ENCODE measurements at places on chromosomes 16 and 17.

GRCh38 chr17:73404246-73404645 lies 92.4 kb upstream of the CDC42EP4 start:
- DNase-seq = no peak

- no peak for DNase-seq
Observed at GRCh38 chr17:57985675-57985974, 2.4 kb downstream of the VEZF1 start.

DNA sequence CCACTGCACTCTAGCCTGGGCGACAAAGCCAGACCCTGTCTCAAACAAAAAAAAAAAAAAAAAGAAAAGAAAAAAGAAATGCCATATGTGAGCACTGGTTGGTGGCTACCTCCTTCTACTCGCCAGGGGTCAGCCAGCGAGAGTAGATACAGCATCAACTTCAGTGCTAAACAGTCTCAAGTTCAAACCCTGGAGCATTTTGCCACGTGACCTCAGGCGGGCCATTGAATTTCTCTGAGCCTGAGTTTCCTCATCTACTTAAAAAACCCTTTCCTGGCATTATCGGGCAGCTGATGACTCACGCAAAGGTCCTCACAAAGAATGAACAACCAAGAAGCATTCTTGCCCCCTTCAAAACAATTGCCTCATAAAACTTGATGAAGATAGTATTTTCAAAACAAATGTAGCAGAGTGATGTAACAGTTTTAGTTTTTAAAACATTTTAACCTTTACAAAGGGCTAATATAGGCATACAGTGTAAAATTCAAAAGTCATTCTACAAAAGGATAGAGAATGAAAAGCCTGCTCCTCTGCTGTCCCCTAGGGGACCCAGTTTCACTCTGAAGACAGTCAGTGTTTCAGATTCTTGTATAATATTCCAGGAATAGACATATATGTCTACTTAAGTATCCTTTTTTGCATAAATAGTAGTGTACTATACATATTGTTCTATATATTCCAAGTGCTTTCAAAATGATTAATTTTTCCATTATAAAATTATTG lies 28.4 kb downstream of the DNAH2 start:
- DNase-seq = peak; percentile 69

- no peak for DNase-seq
Observed at GRCh38 chr17:30382345-30382744, 3.6 kb downstream of the CPD start.

GRCh38 chr16:58422809-58423208 lies 30.5 kb downstream of the GINS3 start:
- no peak for DNase-seq

DNA sequence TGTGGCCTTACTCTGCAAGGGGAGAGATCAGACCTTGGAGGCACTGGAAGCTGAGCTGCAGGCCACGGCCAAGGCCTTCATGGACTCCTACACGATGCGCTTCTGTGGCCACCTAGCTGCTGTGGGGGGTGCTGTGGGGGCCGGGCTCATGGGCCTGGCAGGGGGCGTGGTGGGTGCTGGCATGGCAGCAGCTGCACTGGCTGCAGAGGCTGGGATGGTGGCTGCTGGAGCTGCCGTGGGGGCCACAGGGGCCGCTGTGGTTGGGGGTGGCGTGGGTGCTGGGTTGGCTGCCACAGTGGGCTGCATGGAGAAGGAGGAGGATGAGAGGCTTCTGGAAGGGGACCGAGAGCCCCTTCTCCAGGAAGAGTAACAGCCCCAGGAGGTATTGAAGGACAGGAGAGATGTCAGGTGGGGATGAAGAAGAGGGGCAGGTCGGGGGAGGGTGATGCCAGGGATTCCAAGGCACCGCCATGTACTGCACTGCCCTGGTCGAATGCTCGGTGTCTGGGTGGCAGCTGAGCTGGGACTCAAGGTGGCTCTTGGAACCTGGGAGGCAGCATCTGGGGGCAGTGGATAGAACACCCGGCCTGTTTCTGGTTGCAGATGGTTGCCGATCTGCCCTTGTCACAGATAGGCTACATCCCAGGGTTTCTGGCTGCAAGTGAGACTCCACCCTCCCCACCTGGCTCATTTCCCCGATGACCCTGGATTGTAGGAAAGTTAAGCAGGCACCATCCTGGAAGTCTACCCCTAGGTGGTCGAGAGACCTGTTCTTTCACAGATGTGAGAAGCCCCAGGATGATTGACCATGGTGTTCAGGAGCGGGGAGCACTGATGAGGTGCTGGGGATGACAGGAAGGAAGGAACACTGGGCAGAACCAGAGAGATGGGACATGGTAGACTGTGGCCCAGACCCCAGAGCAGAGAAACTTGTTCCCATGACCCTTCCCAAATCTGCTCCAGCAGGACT lies 5.1 kb downstream of the RNF112 start:
- no peak for DNase-seq

GRCh38 chr16:12170103-12171040 lies 193.8 kb downstream of the SNX29 start:
- DNase-seq = no peak

DNA sequence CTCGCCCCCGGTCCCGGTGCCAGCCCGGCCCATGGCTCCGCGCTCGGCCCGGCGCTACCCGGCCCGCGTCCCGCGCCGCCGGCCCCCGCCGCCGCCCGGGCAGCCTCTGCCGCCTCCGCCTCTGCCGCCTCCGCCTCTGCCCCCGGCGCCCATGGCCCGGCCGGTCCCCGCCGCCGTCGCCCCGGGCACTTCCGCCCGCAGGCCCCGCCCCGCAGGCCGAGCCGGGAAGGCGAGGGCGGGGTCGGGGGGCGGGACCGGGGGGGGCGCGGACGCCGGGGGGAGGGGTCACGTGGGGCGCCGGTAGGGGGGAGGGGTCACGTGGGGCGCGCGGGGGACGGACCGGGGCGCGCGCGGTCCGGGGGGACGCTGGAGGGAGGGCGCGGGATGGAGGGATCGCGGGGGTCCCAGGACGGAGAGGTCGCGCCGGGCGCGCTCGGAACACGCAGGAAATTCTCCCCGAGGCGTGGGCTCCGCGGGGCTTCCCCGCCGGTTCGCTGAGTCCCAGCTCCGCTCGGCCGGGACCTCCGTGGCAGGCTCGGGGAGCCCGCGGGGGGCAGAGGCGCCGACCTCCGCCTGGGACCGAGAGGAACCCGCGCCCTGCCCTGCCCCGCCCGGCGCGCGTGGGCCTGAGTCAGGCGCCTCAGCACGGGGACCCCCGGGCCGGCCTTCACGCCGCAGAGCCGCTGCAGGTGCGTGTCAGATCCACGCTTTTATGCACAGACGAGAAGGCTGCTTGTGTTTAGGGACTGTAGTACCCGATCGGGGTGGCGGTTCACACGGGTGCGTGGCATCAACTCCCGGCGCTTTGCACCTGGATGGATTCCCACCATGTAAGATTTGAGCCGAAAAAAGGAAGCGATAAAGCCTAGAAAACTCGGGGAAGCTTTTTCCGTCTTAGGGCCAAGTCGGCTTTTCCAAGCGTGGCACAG lies at the start of gene PGAP6:
TSS of gene PGAP6 (minus strand) at position 190 of the 929 bp plus-strand sequence. CDS start at position 33, 157 bp downstream.
- DNase-seq = no peak

DNA sequence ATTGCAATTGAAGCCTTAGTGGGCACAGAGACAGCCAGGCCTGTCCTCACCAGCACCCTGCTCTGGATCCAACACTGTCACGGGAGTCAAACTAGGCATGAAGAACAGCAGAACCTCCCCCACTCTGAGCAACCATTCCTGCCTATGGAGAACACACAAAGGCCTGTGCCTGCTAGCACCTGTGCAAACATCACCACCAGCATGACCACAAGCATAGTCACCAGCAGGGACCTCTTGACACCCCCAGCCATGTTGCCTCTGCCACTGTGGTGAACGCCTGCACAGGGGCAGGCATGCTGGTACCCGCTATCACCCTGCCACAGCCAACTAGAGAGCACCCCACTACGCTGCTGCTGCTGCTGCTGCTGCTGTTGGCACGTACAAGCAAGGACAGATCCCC lies 51.7 kb downstream of the CMC2 start:
- no peak for DNase-seq

- DNase-seq = no peak
Observed at GRCh38 chr17:81528651-81529436, 667 bp downstream of the FSCN2 start.

DNA sequence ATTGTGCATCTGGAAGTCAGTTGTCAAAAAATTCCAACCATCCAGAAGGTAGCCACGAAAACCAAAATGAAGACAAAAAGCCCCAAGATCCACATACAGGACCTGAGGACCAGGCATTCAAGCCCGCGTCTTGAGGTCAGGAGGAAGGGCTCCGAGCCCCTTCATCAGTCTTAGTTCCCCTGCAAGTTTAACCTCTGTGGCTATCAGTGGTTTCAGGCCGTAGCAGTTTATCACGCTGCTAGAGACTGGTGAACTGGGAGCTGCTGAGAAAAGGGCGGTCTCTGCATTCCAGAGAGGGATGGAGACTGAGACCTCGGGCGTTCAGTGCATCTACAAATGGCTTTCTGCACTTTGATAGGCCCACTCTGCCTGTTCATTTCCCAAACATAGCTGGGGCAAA lies 70.6 kb downstream of the IRF8 start:
- DNase-seq = no peak

DNA sequence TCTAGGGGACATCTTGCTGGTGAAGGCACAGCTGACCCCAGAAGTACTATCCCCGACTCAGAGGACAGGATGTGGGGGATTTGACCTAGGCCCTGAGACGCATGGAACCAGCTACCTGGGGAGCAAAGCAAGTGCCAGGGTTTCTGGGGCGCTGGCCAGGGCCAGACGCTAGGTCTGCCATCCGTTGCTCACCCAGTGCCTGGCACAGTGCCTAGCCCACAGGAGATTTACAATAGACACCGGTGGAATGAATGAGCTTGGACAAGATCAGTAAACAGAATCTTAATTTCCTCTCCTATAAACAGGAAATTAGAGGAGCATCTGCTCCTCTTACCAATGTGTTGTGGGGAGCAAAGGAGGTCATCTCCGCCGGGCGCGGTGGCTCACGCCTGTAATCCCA lies 5.0 kb downstream of the RPRML start:
- DNase-seq = no peak

DNA sequence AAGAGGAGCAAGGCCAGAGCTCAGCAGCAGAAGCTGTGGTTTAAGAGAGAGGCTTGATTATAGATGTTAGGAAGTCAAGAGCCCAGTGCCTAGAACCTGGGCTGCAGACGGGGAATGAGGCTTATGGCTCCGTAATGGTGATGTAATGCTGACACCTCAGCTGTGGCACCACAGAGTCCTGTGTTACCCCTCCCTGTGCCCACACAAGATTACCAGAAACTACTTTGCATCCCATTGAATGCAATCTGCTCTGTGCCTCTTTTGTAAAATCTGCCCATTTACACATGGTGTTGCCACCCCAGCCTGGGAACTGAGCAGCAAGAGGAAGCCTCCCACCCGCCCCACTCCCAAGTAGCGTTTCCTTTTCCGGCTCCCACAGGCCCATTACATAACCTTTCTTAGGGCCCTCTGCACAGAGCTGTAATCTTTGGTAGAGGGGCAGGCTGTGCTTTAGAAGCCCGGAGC lies 57.0 kb downstream of the PITPNC1 start:
- DNase-seq = no peak

DNA sequence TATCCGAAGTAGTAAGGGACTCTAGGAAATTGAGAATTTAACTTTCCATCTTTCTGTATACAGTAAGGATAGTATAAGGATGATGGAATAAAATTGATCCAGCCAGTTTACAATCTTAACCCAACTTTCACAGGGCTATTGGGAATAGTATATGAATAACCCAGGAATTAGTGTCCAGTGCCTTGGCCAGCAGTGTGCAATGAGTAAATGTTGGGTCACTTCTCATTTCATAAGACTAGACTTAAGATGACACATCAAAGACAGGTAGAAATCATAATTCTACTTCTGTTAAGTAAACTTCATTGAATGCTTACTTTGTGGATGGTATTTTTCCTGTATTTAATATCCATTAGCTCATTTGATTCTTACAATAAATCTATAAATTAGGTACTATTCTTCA lies 949.6 kb upstream of the GOT2 start:
- no peak for DNase-seq

GRCh38 chr17:61496174-61496956 lies 44.1 kb downstream of the TBX4 start:
- no peak for DNase-seq

- DNase-seq = no peak
Observed at GRCh38 chr16:84029297-84030047, 13.1 kb downstream of the SLC38A8 start.

DNA sequence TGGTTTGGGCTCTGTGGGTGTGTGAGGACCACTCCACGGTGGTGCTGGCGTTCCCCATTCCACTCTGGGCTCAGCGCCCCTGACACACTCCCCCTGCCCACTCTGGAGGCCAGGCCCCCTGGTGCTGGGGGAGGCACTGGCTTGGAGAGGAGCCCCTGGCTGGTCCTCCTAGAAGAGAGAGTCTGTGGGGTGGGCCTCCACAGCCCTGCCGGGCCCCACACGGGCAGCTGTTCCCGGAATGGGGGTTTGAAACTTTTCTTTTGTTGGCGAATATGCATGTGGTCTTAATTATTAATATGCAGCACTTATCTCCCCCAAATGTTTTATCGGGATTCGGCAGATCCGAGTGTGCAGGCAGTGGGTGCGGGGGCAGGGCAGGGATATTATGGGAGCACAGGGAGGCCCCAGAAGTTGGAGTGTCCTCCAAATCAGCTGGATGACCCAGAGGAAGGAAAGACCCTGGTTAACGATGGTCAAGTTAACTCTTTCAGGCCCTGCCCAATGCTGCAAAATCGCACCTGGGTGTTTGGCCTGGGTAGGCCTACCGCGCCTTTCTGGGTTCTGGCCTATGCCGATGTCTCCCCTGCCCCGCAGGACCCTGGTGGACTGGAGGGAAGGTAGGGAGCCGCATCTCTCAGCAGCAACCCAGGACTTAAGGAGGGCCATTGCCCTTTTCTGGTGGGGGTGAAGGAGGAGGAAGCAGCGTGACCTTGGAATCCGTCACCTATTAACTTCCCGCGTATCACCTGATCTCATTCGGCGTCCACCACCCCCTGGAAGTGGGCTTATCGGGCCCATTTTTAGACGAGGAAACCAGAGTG lies 36.0 kb downstream of the TMEM235 start:
- DNase-seq = no peak

DNA sequence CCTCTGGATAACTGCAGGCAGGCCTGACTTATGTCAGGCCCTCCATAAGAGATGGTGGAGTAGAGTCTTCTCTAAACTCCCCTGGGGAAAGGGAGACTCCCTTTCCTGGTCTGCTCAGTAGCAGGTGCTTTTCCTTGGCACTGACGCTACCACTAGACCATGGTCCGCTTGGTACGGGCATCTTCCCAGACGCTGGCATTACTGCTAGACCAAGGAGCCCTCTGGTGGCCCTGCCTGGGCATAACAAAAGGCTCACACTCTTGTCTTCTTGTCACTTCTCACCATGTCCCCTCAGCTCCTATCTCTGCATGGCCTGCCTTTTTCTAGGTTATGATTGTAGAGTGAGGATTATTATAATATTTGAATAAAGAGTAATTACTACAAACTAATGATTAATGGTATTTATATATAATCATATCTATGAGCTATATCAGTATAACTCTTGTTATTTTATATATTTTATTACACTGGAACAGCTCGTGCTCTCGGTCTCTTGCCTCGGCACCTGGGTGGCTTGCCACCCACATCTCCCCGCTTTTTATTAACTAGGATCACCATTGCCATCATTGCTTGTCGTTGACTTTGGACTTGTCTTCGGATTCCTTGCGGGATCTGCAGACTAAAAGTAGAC lies 59.8 kb upstream of the ARL4D start:
- no peak for DNase-seq
